ENCODE measurements at places on chromosomes 1 and 21. TPM values are rescaled to one million over a fixed set of nuclear protein-coding genes. Genes with fewer than 3 reads are reported as not detected.

CFHR1 gene
- 0.49 TPM for total RNA-seq

AQP10 gene
- not detected for total RNA-seq

ERG gene
- total RNA-seq, result 133 TPM

AIRE gene
- total RNA-seq, result not detected

- no peak overlapping the region for H3K4me3 ChIP-seq
- H3K36me3 ChIP-seq, result peaks cover 7% of the 10 kb centered on the region
- H3K27ac ChIP-seq, result no peak overlapping the region
- no peaks in the 10 kb centered on the region for H3K4me1 ChIP-seq
- no peak for DNase-seq
Measured at GRCh38 chr21:29394051-29394450, 95.3 kb downstream of the BACH1 start.

GRCh38 chr1:198893763-198894444 lies 255.1 kb downstream of the PTPRC start:
- DNase-seq, result no peak
- H3K27ac ChIP-seq, result peak overlapping the region; percentile 98
- H3K36me3 ChIP-seq, result no peaks in the 10 kb centered on the region
- peaks cover 8% of the 10 kb centered on the region for H3K27me3 ChIP-seq
- H3K4me3 ChIP-seq, result no peak overlapping the region

- no peak for DNase-seq
- H3K4me3 ChIP-seq, result no peak overlapping the region
- H3K27me3 ChIP-seq, result peaks cover 4% of the 10 kb centered on the region
- no peaks in the 10 kb centered on the region for H3K36me3 ChIP-seq
- peaks cover 16% of the 10 kb centered on the region for H3K4me1 ChIP-seq
Measured at GRCh38 chr1:203990118-203990517, 82.8 kb upstream of the SOX13 start.

DNA sequence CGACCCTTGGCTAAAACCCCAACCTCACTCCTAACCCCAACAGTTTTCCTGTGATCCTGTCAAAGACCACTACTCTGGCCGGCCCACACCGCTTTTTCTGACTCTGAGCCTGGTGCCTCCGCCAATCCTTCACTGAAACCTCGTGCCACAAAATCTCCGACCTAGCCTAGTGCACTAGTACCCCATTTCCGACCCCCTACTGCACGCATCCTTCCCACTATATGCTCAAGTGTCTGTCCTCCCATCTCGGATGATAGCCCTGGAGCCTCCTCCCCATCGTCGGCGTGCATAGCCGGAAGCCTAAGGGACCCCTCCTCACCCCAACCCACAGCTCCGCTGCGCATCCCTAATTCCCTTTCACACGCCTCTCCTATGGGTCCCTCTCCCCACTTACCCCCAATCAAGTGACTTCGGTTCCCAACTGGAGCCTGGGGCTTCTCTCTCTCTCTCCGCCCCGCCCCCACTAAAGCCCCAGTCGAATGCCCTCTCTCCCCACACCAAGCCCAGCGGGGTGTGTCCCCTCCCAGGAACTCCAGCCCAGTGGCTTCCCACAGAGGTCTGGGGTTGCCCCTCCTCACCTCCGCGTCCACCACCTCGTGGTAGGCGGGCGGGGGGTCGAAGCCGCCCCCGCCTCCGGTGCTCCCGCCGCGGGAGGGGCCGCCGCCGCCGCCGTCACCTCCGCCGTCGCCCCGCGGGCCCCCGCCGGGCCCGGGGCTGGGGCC lies 791 bp downstream of the USP24 start:
- H3K36me3 ChIP-seq, result peaks cover 13% of the 10 kb centered on the region
- peak overlapping the region; percentile 96 for H3K4me3 ChIP-seq
- peaks cover 60% of the 10 kb centered on the region for H3K4me1 ChIP-seq
- peak; percentile 33 for DNase-seq

DNA sequence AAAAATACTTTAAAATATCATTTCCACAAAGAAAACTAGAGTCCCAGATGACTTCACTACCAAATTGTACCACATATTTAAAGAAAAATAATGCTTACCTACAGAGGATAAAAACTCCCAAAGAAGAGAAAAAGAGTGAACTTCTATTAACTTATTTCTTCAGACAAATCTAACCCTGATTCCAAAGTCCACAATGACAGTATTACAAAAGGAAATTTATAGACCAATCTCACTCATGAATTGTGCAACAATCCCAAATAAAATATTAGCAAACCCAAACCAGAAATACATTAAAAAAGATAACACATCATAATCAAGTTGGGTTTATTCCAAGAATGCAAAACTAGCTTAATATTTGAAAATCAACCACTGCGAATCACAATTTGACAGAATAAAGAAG lies 161.4 kb upstream of the GALNT2 start:
- no peak overlapping the region for H3K4me3 ChIP-seq
- DNase-seq, result no peak
- H3K4me1 ChIP-seq, result no peaks in the 10 kb centered on the region
- H3K36me3 ChIP-seq, result no peaks in the 10 kb centered on the region
- H3K27me3 ChIP-seq, result no peaks in the 10 kb centered on the region

- no peaks in the 10 kb centered on the region for H3K4me1 ChIP-seq
- H3K27ac ChIP-seq, result no peak overlapping the region
- no peaks in the 10 kb centered on the region for H3K36me3 ChIP-seq
- DNase-seq, result no peak
- H3K27me3 ChIP-seq, result peaks cover 10% of the 10 kb centered on the region
- no peak overlapping the region for H3K4me3 ChIP-seq
Measured at GRCh38 chr1:154306151-154306550, 14.7 kb upstream of the AQP10 start.

- H3K4me1 ChIP-seq, result peaks cover 14% of the 10 kb centered on the region
- H3K4me3 ChIP-seq, result no peak overlapping the region
Measured at GRCh38 chr1:23149114-23149513, 19.5 kb downstream of the LUZP1 start.

DNA sequence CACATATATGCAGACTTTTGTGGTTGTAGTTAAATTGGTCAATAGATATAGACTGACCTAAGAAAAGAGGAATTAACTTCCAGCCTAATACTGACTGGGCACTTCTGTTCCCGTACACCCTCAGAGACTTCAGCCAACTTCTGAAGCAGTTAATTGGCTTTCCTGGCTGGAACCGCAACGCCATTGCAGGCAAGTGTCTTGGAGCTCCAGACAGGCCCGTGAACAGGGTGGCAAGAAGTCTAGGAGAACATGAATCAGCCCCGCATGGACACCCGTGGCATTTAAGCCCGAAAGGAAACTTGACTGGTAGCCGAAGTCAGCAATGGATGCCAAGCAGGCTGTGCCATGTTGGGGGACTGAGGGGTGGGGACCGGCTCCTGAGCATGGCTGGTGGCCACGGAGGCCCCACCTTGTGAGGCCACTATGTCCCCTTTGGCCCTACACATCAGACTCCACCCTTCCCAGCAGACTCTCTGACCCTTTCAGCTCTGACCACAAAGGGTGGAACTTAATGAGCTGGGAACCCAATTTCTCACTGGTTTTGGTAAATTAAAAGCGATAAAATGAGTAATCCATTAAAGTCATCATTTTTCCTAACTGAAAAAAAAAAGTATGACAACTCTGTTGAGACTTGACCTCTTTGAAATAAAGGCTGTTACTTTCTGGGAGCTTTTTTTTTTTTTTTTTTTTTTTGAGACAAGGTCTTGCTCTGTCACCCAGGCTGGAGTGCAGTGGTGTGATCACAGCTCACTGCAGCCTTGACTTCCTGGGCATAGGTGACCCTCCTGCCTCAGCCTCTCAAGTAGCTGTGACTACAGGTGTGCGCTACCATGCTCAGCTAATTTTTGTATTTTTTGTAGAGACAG lies 54.1 kb downstream of the RUNX1 start:
- no peak for DNase-seq
- H3K27me3 ChIP-seq, result peaks cover 7% of the 10 kb centered on the region
- H3K4me3 ChIP-seq, result no peak overlapping the region
- no peaks in the 10 kb centered on the region for H3K36me3 ChIP-seq
- no peak overlapping the region for H3K27ac ChIP-seq

- peaks cover 39% of the 10 kb centered on the region for H3K4me1 ChIP-seq
- H3K27me3 ChIP-seq, result no peaks in the 10 kb centered on the region
- no peak overlapping the region for H3K27ac ChIP-seq
- peaks cover 14% of the 10 kb centered on the region for H3K36me3 ChIP-seq
Measured at GRCh38 chr1:94934551-94934950, 7.6 kb upstream of the CNN3 start.

- no peak for DNase-seq
- H3K36me3 ChIP-seq, result no peaks in the 10 kb centered on the region
- no peak overlapping the region for H3K27ac ChIP-seq
- no peaks in the 10 kb centered on the region for H3K4me1 ChIP-seq
- no peak overlapping the region for H3K4me3 ChIP-seq
- H3K27me3 ChIP-seq, result no peaks in the 10 kb centered on the region
Measured at GRCh38 chr1:7278827-7279765, 492.0 kb upstream of the VAMP3 start.

DNA sequence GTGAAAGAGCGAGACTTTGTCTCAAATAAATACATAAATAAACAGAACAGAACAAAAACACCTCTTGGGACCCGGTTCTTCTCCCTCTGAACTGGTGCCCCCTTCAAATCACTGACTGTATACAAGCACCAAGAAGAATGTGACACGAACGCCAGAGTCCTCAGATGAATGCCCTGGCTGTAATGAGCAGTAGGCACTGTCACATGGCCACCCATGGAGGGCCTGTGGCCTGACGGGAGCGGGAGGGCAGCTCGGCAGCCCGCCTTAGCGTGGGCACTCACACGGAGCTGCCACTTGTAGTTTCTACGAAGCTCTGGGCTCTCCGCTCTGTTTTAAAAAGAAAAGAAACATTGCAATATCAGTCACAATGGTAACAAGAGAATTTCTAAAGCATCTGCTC lies 146.0 kb downstream of the PEX14 start:
- H3K4me1 ChIP-seq, result peaks cover under 1% of the 10 kb centered on the region
- no peak for DNase-seq
- H3K27me3 ChIP-seq, result peaks cover 4% of the 10 kb centered on the region
- H3K4me3 ChIP-seq, result no peak overlapping the region
- peaks cover 8% of the 10 kb centered on the region for H3K36me3 ChIP-seq
- no peak overlapping the region for H3K27ac ChIP-seq
